GM03348 (cell line): ENCODE measurements at places on chromosomes 12 and 14.
A peak's percentile ranks its signal among the peaks of the same experiment; 100 is the strongest.

DNA sequence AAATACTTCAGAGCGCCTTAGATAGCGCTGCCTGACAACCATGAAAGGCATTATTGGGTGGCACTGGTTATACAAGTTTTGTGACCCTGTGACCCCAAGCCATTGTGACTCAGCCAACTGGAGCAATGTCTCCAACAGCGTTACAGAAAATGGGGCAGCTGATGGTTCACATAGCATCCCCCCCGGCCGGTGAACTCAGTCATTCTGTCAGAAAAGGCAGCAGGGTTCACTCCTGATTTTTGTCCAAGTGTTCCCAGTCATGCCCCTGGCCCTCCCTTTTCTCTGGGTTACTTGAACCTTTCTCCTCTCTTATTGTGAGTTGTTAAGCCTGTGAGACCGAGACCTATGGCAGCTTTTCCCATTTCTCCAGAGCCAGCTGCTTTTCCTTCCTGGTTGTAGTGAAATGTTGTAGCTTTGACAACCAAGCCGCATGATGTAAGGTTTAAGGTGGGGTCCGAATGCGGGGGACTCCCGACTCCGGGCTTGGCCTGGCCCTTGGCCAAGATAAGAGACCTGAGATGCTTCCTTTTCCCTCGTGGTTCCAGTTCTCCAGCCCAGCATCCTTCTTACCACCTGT lies 22.0 kb downstream of the CD9 start:
- DNase-seq, result no peak

GRCh38 chr14:71190770-71191374 lies 283.6 kb downstream of the PCNX1 start:
- DNase-seq, result no peak

- no peak for DNase-seq
Measured at GRCh38 chr12:113161415-113162016, 12.0 kb downstream of the CFAP73 start.

DNA sequence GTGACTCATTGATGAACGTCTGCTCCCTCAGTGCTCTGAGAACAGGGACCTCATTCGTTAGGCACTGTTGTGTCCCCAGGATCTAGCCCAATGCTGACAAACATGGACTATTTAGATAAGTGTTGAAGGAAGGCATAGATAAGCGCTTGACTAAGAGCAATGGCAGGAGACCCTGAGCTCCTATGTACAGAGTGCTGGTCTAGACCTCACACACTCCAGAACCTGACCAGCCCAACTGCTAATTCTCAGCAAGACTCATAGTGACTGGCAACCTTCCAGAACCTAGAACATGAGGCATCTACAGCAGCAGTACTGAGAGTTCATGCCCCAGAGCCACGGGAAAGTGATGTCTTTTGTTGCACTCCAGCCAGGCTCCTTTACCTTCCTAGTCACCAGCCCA lies 69.2 kb downstream of the CRACR2A start:
- DNase-seq, result no peak

DNA sequence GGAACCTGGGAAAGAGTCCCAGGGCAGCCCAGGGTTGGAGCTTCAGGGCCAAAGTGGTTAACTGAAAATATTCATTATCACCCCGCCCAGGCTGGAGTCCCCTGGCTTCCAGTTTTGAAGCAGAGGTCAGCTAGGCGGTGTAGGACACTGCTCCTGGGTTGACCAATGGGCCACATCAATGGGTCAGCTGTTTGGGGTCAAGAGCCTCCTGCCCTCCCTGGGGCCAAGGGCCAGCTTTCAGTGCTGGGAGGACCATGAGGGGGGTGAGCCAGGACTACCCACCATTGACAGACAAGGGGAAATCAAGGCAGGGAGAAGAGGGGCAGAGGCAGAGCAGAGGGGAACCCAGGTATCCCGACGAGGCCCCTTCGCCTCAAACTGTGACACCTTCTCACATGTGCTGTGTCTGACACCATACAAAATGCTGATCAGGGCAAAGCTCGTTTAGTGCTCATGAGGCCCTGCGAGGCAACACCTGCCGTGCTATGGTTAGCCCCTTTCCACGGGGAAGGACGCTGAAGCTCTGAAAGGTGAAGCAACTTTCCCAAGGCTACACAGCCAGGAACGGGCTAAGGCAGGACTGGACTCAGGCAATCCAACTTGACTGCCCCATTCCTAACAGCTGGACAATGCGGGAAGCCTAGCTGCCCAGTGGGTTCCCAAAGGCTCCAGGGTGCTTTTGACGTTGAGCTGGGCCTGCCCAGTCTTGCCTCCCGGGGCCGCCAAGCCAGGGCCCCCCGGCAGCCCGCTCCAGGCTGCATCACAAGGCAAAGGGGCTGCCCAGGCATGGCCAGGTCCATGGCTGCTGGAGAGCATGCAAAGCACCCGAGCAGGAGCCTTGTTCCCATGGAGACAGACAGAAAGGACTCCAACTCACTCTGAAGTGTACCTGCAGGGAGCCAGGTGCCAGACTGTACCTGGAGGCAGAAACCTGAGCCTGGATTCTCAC lies 2.0 kb downstream of the SYNE3 start:
- no peak for DNase-seq

DNA sequence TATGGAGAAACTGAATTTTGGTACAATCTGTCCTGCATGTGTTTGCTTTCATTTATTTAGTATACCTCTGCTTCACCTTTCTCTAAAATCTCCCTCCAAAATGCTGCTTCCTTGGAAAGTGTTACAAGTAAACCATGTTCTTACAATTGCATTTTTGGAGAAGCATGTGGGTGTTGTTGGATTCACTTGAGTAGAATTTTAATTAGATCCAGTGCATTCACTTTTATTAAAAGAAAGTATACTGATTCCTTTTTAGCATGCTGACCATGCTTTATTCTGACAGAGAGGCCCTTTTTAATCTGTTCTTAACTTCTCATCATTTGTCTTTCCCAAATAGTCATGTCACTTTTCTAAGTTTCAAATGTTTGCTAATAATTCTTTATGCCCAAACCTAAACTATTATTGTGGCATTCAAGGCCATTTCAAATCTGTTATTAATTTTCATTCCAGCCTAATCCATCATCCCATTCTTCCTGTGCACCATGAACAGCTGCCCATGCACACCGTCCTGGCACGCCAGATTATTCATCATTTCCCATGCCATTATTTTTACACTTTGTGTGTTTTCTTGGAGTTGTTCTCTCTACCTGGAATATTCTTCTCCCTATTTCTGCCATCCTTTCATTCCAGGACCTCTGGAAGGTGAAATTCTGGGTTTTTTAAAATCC lies 90.7 kb downstream of the METTL25 start:
- DNase-seq, result peak; percentile 10

DNA sequence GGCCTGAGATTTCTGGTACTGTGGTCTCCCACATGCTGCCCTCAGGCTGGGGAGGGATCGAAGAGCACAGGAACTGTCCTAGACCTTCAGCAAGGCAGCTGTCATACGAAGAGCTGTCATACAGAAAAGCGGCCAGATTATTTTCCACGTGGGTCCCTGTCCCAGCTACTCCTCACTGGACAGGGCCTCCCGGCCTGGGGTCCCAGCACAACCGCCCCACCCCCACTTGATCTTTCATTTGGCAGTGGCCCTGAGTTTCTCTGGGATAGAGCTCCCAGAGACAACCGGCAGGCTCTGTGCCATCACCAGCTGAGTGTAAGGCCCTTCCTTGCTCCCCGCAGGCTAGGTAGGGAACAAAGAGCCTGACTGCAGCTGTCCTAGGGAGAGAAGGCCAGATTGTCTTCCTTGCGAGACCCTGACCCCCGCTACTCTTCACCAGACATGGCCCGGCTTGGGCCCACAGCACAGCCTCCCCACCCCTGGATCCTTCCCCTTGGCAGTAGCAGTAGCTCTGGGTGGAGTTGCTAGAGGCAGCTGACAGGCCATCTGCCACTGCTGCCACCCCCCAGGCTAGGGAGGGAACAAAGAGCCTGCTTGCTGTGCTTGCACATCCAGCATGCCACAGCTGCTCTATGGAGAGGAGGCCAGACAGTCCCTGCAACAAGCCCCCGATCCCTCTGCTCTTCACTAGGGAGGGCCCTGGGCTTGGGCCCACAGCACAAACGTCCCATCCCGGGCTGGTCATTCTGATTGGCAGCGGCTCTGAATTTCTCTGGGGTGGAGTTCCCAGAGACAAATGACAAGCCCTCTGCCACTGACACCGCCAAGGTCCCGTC lies 3.1 kb upstream of the OR4N2 start:
- no peak for DNase-seq

- no peak for DNase-seq
Measured at GRCh38 chr14:78405079-78405856, 235.1 kb downstream of the NRXN3 start.

DNA sequence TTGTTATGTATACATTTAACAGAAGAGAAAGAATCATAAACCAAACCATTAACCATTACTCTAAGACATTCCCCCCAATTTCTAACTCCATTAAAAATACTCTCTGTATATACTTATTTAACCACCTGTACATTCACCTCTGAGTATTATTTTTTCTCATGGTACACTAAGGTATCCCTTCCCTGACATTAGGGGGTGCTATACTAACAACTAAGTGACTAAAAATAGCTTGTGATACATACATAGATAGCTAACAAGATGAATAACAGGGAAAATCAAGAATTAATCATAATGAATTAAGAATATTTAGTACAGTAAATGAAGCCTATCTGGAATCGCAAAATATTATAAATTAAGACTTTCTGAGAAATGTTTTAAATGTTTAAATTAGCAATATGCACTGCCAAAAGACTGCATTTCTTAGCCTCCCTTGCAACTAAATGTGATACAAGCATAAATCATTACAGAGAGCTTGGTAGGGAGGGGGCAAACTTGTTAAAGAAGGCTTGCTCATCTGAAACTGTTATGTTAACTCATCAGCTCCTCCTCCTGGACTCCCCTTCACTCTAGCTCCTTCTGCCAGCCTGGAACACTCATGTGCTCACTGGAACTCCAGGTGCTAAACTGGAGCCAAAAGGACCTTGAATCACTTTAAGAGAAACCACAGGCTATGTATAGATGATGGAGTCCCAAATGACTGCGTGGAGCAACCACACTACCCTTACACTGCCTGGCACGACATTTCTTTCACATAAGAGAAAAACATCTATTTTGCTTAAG lies 14.9 kb downstream of the C2CD5 start:
- DNase-seq, result peak; percentile 23

GRCh38 chr14:102993523-102993922 lies 63.8 kb downstream of the CDC42BPB start:
- DNase-seq, result peak; percentile 48

DNA sequence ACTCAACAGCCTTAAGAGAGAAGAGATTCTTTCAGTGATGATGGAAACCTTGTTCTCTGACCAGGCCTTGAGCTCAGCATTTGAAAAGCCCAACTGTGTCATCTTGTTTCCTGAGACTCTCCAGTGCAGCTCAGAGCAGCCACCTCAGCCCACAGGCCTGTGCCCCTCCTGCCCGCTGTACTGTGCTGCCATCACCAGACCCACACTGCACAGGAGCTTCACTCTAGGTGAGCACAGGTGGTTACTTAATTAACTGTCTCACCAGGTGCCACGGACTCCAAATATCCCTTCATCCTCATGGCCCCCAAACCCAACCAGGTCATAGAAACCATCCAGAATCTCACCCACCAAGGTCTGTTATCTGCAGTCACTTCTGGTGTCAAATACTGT lies 51.3 kb downstream of the JAG2 start:
- DNase-seq, result no peak
